ENCODE measurements at places on chromosomes 7 and 10.

GRCh38 chr10:37434091-37434490 lies 308.7 kb downstream of the ANKRD30A start:
- no peak for DNase-seq

- DNase-seq: no peak
These were observed 19.6 kb upstream of the GPR37 start for GRCh38 chr7:124784879-124785818.

GRCh38 chr7:105910172-105910571 lies 33.8 kb upstream of the ATXN7L1 start:
- no peak for DNase-seq

DNA sequence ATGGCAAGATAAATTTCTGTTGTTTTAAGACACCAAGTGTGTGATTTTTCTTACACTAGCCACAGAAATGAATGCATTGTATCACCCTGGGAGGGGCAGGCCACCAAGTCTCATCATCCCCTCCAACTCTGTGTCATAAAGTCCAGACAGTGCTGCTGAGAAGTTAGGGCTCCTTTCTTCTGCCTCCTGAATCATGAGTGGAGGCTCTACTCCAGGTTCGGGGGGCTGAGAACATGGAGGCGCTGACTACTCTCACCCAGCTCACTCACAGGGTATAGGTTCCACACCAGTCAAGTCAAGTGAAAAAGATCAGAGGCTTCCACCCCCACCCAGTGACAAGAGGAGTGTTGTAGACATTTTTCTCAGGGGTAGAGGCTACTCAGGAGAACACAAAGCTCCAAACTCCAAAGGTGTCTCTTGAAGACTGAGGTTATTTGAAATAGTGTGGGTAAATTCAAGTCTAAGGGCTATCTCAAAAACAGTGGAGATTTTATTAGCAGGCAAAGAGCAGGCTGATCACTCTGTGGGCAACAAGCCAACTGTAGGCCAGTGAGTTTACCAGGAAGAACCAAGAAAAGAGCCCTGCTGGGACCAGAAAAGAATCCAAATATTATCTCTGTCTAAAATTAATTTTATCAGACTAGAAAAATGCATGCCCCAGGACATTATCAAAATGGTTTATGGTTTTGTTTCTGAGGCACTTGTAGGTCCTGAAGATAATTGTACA lies 118.6 kb upstream of the RET start:
- no peak for DNase-seq

DNA sequence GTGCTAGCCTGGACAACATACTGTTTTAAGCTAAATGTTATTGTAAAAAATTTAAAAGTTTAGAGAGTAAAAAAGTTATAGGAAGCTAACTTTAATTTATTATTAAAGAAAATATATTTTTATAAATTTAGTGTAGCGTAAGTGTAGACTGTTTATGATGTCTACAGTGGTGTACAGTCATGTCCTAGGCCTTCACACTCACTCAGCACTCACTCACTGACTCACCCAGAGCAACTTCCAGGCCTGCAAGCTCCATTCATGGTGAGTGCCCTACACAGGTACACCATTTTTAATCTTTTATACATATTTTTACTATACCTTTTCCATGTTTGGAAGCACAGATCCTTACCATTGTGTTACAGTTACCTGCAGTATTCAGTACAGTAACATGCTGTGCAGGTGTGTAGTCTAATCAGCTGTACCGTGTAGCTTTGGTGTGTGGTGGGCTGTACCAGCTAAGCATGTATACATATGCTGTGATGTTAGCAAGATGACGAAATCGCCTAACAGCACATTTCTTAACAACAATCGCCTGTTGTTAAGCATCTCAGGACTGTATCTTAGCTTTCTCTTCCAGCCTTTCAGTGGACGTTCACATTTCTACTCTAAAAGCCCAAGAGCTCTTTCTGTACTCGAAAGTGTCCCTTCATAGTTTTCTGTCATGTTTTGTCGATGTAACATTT lies 12.5 kb downstream of the RNF32 start:
- DNase-seq: no peak
